Neural cell (in vitro differentiated cells): ENCODE measurements at places on chromosomes 5 and 9. TPM values are rescaled to one million over a fixed set of nuclear protein-coding genes. Genes with fewer than 3 reads are reported as not detected.

DOCK2 gene
- 0.15 TPM in 1 of 2 replicates, not detected in the other for polyA plus RNA-seq

ELOVL7 gene
- 2.7 and 3.9 TPM in 2 replicates for polyA plus RNA-seq

FRMD3 gene
- polyA plus RNA-seq, result 11.1 and 13.0 TPM in 2 replicates

DAP gene
- 9.3 and 10.4 TPM in 2 replicates for polyA plus RNA-seq

EIF4E1B gene
- 0.82 TPM in 1 of 2 replicates, not detected in the other for polyA plus RNA-seq

PCDHB5 gene
- polyA plus RNA-seq, result 4.5 and 4.7 TPM in 2 replicates

SAPCD2 gene
- polyA plus RNA-seq, result 0.22 and 0.96 TPM in 2 replicates

PDE6A gene
- polyA plus RNA-seq, result not detected in 2 replicates

DAB2 gene
- polyA plus RNA-seq, result 0.63 and 0.72 TPM in 2 replicates

TTC39B gene
- 2.8 and 2.9 TPM in 2 replicates for polyA plus RNA-seq

GLRA1 gene
- polyA plus RNA-seq, result not detected in 2 replicates

EPB41L4B gene
- polyA plus RNA-seq, result 4.1 and 4.6 TPM in 2 replicates

GPR150 gene
- 0.22 TPM in 1 of 2 replicates, not detected in the other for polyA plus RNA-seq

NUTM2F gene
- 0.68 and 1.5 TPM in 2 replicates for polyA plus RNA-seq

SLC23A1 gene
- polyA plus RNA-seq, result not detected in 2 replicates

ASTN2 gene
- 6.8 and 7.3 TPM in 2 replicates for polyA plus RNA-seq

SLC45A2 gene
- 1.2 and 6.2 TPM in 2 replicates for polyA plus RNA-seq

SHISAL2B gene
- not detected in 2 replicates for polyA plus RNA-seq

TAL2 gene
- polyA plus RNA-seq, result 0.88 TPM in 1 of 2 replicates, not detected in the other

FLT4 gene
- polyA plus RNA-seq, result 0.04 and 4.1 TPM in 2 replicates

CDO1 gene
- 168 and 201 TPM in 2 replicates for polyA plus RNA-seq

ALDH1A1 gene
- polyA plus RNA-seq, result not detected in 2 replicates

BOD1 gene
- 178 and 206 TPM in 2 replicates for polyA plus RNA-seq

GFPT2 gene
- 7.4 and 9.2 TPM in 2 replicates for polyA plus RNA-seq

PCAT7 gene
- 7.7 and 10.8 TPM in 2 replicates for polyA plus RNA-seq

CSF2 gene
- not detected in 2 replicates for polyA plus RNA-seq

OR1L4 gene
- polyA plus RNA-seq, result not detected in 2 replicates

PGGT1B gene
- 5.6 and 6.6 TPM in 2 replicates for polyA plus RNA-seq

POU5F2 gene
- 0.07 and 0.22 TPM in 2 replicates for polyA plus RNA-seq

MOCS2 gene
- polyA plus RNA-seq, result 69.2 and 71.0 TPM in 2 replicates

SV2C gene
- polyA plus RNA-seq, result 0.45 and 0.88 TPM in 2 replicates

PTCD2 gene
- polyA plus RNA-seq, result 4.4 and 4.5 TPM in 2 replicates

ORM2 gene
- polyA plus RNA-seq, result not detected in 2 replicates

PCDHGA11 gene
- 0.32 and 0.62 TPM in 2 replicates for polyA plus RNA-seq

SLC28A3 gene
- polyA plus RNA-seq, result not detected in 2 replicates

NRG2 gene
- 5.4 and 5.6 TPM in 2 replicates for polyA plus RNA-seq

PLAC8L1 gene
- polyA plus RNA-seq, result 0.93 and 1.2 TPM in 2 replicates

CAMK4 gene
- 15.6 and 16.6 TPM in 2 replicates for polyA plus RNA-seq

ANXA6 gene
- polyA plus RNA-seq, result 27.5 and 51.9 TPM in 2 replicates
